Psoas muscle (tissue), 8 donors: ENCODE measurements at places on chromosomes 5 and 9. TPM values are rescaled to one million over a fixed set of nuclear protein-coding genes. Genes with fewer than 3 reads are reported as not detected.

- peak overlapping the region; percentile 65 for H3K4me3 ChIP-seq
- H3K27me3 ChIP-seq = no peaks in the 10 kb centered on the region
- no peak overlapping the region for H3K27ac ChIP-seq
These were observed 851 bp upstream of the ZDHHC12 start for GRCh38 chr9:128724744-128725211.

The SLC36A2 gene
- 14.5 TPM for total RNA-seq

DNA sequence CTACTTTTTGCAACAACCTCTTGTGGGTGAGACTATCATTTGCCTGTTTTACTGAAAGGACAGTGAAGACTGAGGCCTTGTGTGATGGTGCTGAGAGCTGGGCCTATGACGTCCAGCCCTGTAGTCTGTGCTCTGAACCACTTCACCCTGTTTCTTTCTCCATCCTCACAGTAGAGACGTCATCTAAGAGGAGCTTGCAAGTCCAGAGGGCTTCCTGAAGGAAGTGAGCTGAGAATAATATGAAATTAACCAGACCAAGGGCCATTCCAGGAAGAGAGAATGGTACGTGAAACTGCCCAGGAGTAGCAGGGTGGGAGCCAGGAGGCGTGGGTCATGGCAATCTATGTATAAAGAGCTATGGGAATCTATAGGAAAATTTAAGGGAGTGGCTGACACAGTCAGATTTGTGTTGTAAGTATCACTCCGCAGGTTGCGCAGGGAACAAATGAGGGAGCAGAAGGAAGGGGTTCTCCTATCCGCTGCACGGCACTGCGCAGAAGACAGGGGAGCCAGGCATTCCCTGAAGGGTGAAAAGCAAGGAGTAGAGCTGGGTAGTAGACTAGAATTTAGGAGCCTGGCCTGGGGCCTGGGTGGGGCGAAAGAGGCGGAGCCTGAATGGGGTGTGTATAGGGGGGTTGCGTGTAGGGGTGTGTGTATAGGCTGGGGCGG is 596 bp upstream of the FGFR4 start:
- peaks cover 7% of the 10 kb centered on the region for H3K4me1 ChIP-seq
- H3K36me3 ChIP-seq = no peaks in the 10 kb centered on the region
- DNase-seq = no peak

- peaks cover 7% of the 10 kb centered on the region for H3K4me1 ChIP-seq
- H3K27me3 ChIP-seq = no peaks in the 10 kb centered on the region
- no peaks in the 10 kb centered on the region for H3K36me3 ChIP-seq
- H3K4me3 ChIP-seq = no peak overlapping the region
These were observed 10.5 kb upstream of the TCOF1 start for GRCh38 chr5:150347003-150347402.

The SPINK5 gene
- 0.18 TPM for total RNA-seq

DNA sequence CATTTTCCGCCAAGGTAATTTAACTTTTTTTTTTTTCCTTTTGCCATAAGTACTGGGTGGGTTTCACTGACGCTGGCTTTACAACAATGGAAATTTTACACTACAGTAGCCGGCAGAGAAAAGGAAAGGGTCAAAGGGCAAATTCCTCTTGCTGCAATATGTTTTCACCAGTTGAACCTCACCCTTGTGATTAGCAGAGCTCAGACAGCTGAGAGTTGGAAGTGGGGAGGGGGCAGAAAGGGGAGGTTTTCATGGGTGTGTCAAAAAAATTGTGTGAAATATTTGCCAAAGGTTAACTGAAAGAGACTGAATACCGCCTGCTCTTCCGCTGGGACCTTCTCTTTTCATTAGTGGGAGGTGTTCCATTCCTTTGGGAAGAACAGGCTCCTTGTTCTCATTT is 296.9 kb downstream of the ADAMTS6 start:
- H3K27ac ChIP-seq = no peak overlapping the region
- H3K4me1 ChIP-seq = no peaks in the 10 kb centered on the region
- DNase-seq = no peak
- H3K4me3 ChIP-seq = no peak overlapping the region

DNA sequence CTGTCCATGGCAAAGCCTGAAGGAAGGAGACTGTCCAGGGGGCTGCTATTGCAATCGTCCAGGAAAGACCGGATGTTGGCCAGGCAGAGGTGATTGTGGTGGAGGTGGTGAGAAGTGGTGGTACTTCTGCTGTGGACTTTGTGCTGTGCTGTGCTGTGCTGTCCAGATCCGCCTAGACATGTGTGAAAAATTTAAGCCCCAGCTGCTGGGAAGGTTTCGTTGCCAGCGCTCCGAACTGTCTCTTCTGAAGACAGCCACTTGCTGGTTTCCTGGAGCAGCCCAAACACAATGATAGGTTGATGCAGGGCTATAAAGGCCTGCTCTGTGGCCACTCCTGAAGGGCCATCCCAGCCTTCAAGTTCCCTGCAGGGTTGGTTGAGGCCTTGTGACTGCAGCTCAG is 223.0 kb upstream of the MPDZ start:
- no peak overlapping the region for H3K27ac ChIP-seq
- H3K36me3 ChIP-seq = no peaks in the 10 kb centered on the region
- no peak for DNase-seq
- H3K4me1 ChIP-seq = no peaks in the 10 kb centered on the region

- H3K4me1 ChIP-seq = no peaks in the 10 kb centered on the region
- H3K27ac ChIP-seq = no peak overlapping the region
- H3K36me3 ChIP-seq = no peaks in the 10 kb centered on the region
- DNase-seq = no peak
- no peaks in the 10 kb centered on the region for H3K27me3 ChIP-seq
- no peak overlapping the region for H3K4me3 ChIP-seq
These were observed 107.0 kb upstream of the SLC12A2 start for GRCh38 chr5:127976525-127976924.

- no peak overlapping the region for H3K4me3 ChIP-seq
- H3K27me3 ChIP-seq = no peaks in the 10 kb centered on the region
- DNase-seq = no peak
- H3K4me1 ChIP-seq = no peaks in the 10 kb centered on the region
- no peaks in the 10 kb centered on the region for H3K36me3 ChIP-seq
- no peak overlapping the region for H3K27ac ChIP-seq
These were observed 1154.7 kb downstream of the DTWD2 start for GRCh38 chr5:117833691-117834090.

GRCh38 chr9:79962836-79963235 is 391.1 kb downstream of the TLE4 start:
- DNase-seq = no peak
- no peak overlapping the region for H3K4me3 ChIP-seq
- no peaks in the 10 kb centered on the region for H3K4me1 ChIP-seq

DNA sequence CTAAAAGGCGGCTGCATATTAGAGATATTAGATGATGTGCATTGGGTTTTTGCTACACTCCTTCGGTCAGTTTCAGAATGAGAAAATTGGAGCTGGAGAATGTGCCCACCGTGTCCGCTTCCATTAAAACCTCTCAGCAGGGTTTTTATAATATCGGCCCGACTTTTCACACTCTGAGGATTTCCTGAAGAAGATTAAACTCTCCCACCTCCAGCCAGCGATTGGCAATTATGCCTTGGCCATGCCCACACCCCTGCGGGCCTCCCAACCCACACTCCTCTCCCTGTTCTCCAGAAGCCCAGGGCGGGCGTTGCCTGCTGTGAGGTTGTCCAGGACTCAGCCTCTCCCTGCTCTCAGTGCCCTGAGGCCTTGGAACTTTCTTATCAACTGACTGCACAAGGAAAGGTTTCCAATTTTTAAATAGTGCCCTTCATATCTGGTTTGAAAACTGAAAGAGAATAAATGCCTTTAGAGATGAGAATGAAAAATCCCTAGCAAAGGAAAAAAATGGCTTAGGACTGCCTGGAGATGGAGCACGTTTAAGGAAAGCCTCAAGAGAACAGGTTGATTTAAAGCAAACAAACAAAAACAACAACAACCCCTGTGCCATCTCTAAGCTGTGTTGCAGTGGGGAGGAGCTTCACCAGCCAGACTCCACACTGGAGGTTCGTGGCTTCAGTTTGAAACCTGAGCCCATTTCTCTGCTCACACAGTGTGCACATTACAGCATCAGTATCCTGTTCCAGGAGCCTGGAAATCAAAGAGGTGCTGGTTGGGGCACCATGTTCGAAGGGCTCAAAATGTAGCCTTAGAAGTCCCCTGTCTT is 292.9 kb downstream of the NSG2 start:
- H3K27me3 ChIP-seq = peaks cover 7% of the 10 kb centered on the region
- no peak overlapping the region for H3K4me3 ChIP-seq
- H3K4me1 ChIP-seq = no peaks in the 10 kb centered on the region
- DNase-seq = no peak
- no peak overlapping the region for H3K27ac ChIP-seq

The PAX5 gene
- not detected for total RNA-seq

The DCTN4 gene
- 50.9 TPM for total RNA-seq

The FOXD1 gene
- not detected for total RNA-seq

- no peaks in the 10 kb centered on the region for H3K27me3 ChIP-seq
- peak; percentile 77 for DNase-seq
- H3K27ac ChIP-seq = peak overlapping the region; percentile 96
- H3K4me1 ChIP-seq = peaks cover 27% of the 10 kb centered on the region
These were observed 597 bp upstream of the TMEM250 start for GRCh38 chr9:136119061-136119882.

The NIM1K gene
- 0.25 TPM for total RNA-seq

DNA sequence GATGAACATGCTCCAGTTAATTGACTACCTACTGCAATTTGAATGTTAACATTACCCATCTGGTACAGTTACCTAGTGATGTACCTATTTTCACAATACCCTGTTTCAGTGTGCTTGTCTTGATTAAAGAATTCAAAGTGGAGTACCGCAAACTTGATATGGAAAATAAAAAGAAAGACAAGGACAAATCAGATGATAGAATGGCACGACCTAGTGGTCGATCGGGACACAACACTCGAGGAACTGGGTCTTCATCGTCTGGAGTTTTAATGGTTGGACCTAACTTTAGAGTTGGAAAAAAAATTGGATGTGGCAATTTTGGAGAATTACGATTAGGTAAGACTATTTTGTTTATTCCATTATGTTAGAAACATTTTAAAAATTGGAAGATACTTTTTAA is 33.5 kb downstream of the CSNK1G3 start:
- H3K27me3 ChIP-seq = no peaks in the 10 kb centered on the region
- no peak overlapping the region for H3K27ac ChIP-seq

GRCh38 chr5:169549453-169550100 is 34.0 kb upstream of the SPDL1 start:
- H3K27ac ChIP-seq = no peak overlapping the region
- no peaks in the 10 kb centered on the region for H3K27me3 ChIP-seq
- H3K4me1 ChIP-seq = no peaks in the 10 kb centered on the region
- no peak overlapping the region for H3K4me3 ChIP-seq

DNA sequence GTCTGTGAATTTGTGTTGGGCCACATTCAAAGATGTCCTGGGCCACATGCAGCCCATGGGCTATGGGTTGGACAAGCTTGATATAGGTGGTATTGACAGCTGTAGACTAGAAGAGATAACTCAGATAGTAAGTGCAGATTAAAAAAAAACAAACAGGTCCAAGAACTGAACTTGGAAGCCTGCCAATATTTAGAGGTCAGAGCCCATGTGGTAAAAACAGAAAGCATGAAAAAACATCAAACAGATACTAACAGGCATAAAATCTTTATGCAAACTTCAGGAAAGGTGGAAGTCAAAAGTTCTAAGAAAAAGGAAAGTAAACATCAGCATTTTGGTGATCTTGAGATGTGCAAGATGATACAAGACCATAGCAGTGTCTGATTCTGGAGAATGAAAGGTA is 155.1 kb upstream of the NR4A3 start:
- H3K36me3 ChIP-seq = no peaks in the 10 kb centered on the region
- no peak overlapping the region for H3K4me3 ChIP-seq
- H3K27ac ChIP-seq = no peak overlapping the region

The BARX1 gene
- not detected for total RNA-seq

The PCDHGA11 gene
- total RNA-seq = 4.4 TPM

DNA sequence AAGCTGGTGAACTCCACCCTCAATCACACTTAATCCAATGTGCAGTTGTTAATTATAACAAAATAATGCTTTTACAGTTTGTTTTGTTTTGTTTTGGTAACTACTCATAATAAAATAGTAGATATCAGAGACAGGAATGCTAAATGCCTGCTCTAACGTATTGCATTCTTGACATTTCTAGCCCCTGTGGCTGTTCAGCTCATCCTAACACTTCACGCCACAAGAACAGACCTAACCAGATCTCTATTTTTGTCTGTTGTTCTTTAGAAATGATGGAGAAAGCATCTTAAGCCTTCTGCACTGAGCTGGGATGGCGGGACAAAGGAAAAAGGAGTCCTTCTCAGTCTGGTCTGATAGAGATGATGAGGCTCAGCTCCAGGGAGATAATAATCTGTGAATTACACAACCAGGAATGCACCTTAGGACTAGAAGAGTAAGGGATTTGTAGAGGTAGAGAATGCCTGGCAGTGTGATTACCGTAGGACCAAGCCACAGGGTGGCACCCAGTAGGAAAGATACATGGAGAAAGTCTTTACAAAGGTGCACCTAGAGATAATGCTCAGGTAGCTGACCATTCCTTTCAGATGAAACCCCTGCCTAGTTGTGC is 628.8 kb downstream of the PDE4D start:
- peaks cover 74% of the 10 kb centered on the region for H3K4me1 ChIP-seq
- no peak for DNase-seq
- H3K27me3 ChIP-seq = no peaks in the 10 kb centered on the region
- H3K36me3 ChIP-seq = no peaks in the 10 kb centered on the region
- H3K4me3 ChIP-seq = no peak overlapping the region
- no peak overlapping the region for H3K27ac ChIP-seq

The ADGRD2 gene
- total RNA-seq = not detected

DNA sequence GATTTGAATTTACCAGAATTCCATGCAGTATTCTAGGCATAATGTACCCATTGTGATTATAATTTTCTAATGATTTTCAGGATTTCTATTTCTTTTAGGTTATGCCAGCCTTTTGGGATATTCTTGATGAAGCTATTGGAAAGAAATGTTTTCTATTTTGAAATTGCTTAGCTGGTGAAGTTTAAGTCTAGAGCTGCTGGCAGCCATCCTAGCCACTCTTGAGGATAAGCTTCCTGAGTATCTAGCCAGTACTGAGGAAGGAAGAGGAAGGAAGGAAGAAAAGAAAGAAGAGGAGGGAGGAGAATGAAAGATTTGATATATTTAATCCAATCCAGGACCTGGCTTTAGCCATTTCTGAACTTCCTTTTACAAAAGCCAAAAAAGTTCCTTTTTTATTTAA is 142.1 kb upstream of the DAB2 start:
- DNase-seq = no peak
- no peak overlapping the region for H3K4me3 ChIP-seq
- H3K36me3 ChIP-seq = no peaks in the 10 kb centered on the region
- no peaks in the 10 kb centered on the region for H3K27me3 ChIP-seq
- H3K27ac ChIP-seq = no peak overlapping the region
- no peaks in the 10 kb centered on the region for H3K4me1 ChIP-seq

The BTNL8 gene
- 0.27 TPM for total RNA-seq

DNA sequence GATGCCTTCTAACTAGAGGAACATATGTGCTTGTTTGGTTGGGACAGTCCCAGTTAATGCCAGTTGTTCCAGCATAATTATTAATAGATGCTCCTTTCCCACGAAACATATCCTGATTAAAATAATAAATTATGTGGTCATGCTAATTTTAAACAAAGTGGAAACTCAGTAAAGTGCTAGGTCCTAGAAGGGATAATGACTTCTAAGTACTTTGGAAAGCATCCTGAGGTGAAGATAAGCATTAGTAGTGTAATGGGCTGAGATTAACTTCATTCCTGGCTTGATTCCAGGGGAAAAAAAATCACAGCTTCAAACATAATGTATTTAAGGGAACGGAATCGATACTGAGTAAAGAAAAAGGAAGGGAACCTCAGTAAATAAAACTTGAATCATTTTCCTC is 213.7 kb upstream of the SNX2 start:
- no peaks in the 10 kb centered on the region for H3K36me3 ChIP-seq
- H3K27ac ChIP-seq = no peak overlapping the region
- H3K4me3 ChIP-seq = no peak overlapping the region
- no peaks in the 10 kb centered on the region for H3K4me1 ChIP-seq

GRCh38 chr5:156879665-156880285 is 29.7 kb downstream of the PPP1R2B start:
- H3K36me3 ChIP-seq = no peaks in the 10 kb centered on the region
- no peak for DNase-seq
- H3K27ac ChIP-seq = no peak overlapping the region
- no peaks in the 10 kb centered on the region for H3K4me1 ChIP-seq
